NCI-H226 (cell line): ENCODE measurements at places on chromosomes 11 and 22.

DNA sequence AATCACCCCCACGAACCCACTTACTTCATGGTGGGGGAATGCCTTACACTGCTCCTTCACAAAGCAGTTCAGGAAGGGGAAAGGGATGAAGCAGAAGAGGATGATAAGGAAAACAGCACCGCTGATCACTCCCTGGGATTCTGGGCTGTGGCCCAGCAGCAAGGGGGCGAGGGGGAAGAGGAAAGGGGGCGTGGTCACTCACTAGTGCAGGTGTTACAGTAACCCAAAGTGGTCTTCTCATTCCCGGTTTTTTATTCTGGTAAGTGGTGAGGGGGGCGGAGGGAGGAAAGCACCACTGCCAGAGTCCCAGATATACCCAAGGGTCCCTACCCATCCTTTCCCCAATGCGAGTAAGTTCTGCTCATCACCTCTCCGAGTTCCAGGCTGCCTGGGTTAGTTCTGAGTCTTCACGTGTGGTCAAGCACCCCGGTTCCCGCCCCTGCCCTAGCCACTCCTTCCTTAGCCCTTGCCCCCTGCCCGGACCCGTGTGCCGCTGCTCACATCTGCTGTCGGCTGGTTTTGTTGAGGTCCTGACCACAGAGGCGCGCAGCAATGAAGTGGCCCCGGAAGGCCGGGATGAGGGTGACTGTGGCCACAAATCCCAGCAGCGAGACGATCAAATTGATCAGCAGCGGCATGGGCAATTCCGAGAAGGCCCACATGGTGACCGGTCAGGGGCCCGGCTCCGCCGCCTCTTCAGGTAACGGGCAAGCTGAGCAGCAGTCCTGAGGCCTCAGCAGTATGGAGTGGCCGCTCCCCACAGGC is 477 bp downstream of the DPAGT1 start:
- no peak for DNase-seq

DNA sequence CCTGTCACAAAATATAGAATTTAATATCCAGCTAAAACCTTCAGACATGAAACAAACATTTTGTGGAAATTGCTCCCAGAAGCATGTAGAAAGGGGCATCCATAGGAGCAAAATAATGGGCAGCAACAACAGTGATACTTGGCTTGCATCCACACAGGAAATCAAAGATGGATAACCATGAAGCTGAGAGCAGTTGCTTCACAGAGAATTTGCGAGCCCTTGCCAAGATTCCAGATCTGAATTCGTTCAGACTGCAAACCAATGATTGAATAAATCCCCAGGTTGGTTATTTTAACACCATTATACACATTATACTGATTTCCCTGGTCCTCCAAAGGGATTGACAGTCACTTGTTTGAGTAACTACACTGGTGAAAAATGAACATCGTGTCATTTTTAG is 15.6 kb upstream of the OR51L1 start:
- DNase-seq = no peak

GRCh38 chr11:64276653-64277431 is 7.6 kb downstream of the BAD start:
- DNase-seq = peak; percentile 99

DNA sequence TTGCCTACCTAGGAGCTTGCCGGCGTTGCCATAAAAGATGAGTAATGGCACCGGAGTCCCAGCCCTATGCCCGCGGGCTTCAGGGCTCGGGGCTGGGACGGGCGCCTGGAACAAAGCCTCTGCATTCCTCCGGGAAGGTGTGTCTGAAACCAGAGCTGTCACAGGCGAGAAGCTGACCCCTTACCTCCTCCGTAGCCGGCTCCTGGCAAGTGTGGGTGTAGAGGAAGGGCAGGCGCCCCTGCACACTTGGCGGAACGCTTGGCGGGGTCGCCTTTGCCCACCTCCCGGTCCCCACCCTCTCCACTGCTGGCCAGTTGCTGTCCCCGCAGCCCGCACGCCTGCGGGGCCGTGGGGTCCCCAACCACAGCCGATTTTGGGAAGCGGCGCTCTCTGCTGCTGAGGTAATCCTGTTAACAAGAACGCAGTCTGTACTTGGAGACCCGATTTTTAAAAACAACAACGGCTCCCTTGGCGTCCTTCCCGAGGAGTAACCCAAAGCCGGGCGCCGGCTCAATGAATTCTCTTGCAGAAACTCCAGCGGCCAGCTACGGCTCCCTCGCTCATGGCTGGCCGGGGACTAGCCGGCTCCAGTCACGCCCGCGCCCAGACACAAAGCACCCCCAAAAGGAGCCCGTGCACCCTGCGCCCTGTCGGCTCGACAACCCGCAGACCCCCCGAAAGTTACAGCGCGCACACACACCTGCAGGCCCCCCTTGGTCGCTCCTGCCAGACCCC is 89.2 kb downstream of the PLEKHA7 start:
- peak; percentile 73 for DNase-seq

DNA sequence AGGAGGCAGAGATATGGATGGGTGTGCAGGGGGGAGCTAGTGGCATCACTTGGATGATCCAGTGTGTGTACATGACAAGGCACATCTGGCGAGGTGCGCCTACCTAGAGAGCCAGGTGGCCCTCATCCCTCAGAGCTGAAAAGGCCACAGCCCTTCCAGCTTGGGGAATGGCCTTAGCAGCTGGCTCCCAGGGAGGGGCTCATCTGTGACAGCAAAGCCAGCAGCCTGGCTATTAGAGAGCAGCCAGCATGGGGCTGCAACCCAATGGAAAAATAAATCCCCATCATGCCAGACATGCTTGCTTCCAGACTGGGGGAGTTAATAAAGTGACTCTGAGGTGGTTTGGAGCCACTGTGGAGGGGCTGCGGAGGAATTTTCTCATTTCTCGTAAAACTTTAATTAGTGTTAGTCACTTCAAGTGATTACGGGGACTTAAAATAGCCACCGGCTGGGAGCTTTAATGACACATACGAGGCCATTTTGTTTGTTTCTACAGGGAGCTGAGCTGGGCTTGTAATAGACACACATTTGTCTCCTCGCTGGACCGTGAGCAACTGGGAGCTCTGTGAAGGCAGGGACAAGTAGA is 111.2 kb upstream of the ALX4 start:
- DNase-seq = no peak

GRCh38 chr22:19233189-19233661 is 54.7 kb upstream of the SLC25A1 start:
- no peak for DNase-seq

DNA sequence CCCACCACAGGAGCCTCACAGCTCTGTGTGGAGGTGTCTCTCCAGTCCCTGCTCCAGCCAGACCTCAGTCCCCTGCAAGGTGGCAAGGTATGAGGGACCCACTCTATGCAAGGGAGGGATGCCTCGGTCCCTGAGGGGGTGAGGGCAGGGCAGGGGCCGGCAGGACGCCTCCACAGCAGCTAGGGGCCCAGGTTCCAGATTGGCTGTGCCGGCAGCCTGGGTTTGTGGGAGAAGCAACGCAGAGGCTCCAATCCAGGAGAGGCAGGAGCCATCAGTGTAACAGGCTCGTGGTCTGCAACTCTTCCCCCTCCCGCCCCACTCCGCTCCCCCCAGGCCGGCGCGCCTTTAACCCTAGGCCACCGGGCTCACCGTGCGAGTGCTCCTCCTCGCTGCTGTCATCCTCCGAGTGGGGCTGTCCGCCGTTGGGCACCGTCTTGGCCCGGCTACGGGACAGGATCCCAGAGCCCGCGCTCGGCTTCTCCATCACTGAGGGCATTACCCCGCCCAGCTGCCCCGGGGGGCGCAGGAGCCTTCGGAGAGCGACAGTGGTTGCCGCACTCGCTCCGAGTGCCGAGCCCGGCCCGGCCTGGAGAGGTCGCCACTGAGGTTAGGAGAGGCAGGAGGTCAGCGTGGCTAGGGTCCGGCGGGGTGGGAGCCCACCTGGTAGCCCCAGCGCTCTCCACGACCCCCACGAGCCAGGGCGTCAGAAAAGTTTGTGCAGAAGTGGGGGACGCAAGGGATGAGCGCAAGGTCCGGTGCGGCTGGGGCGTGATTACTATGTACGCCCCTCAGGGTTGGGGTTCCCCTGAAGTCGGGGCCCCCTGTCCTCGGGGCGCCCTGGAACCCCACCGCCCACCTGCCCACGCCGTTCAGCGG is 765 bp downstream of the RCOR2 start:
- DNase-seq = no peak

DNA sequence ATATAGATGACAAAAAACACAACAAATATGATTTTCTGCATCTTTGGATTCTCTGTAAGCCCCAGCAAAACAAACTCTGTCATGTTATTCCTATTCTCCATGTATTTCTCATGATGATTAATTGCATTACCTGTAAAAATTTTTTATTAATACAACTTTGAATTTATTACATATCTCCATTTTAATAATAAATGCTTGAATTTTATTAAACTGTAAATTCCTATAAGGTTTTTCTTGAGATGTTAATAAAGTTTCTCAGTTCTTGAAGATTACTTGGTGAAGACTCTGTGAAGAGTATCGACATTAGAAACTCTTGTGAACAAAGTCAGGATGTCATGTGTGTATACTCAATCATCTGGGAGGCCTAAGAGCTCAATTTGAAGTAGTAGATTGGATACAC is at the start of gene OR4C46:
TSS of gene OR4C46 (minus strand) at position 101 of the 400 bp plus-strand sequence. CDS start at position 101, 0 bp downstream.
- DNase-seq = no peak

- no peak for DNase-seq
Observed at GRCh38 chr11:58070585-58070984, 39.8 kb downstream of the OR6Q1 start.

DNA sequence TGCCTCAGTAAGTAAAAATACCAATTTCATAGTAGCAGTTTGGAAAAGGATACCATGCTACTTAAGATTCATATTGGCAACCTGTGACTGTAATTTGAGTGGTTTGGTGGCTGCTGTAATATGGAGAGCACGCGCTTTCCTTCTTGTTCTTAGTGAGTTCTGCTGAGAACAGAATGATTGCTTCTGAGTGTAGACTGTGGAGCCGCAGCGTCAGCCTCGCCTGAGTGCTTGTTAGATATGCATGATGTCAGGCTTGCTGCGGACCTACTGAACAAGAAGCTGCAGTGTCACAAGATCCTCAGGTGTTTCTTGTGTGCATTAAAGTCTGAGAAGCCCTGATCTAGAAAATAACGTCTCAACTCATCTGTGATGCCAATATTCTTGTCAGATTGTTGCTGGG is 143.2 kb downstream of the ARHGAP42 start:
- DNase-seq = no peak

GRCh38 chr22:36123673-36124630 is 36.6 kb downstream of the APOL3 start:
- peak; percentile 73 for DNase-seq

DNA sequence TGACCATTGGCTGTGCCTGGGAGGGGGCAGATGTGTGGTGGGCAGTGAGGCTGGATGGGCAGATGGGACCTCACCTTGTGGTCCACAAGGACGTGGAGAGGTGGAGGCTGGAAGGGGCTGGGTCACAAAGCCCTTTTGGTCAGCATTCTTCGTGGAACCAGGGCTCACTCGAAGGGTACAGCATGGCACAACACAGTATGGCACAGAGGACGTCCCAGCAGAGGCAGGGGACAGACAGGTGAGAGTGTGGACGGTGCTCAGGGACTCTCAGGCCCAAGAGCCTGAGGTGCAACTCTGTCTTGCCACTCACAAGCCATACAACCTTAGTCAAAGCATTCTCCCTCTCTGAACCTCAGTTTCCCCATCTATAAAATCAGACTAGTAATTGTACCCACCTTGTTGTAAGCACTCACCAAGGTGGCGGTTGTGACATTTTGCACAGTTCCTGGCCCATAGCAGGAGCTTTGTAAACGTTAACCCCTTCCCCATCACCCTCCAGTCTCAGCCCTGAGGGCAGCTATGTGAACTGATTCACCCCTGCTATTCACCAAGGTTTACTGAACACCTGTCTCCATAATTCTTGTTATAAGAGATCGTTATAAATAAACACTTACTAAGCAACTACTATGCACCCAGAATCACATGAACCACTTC is 11.6 kb upstream of the TSKU start:
- DNase-seq = no peak

DNA sequence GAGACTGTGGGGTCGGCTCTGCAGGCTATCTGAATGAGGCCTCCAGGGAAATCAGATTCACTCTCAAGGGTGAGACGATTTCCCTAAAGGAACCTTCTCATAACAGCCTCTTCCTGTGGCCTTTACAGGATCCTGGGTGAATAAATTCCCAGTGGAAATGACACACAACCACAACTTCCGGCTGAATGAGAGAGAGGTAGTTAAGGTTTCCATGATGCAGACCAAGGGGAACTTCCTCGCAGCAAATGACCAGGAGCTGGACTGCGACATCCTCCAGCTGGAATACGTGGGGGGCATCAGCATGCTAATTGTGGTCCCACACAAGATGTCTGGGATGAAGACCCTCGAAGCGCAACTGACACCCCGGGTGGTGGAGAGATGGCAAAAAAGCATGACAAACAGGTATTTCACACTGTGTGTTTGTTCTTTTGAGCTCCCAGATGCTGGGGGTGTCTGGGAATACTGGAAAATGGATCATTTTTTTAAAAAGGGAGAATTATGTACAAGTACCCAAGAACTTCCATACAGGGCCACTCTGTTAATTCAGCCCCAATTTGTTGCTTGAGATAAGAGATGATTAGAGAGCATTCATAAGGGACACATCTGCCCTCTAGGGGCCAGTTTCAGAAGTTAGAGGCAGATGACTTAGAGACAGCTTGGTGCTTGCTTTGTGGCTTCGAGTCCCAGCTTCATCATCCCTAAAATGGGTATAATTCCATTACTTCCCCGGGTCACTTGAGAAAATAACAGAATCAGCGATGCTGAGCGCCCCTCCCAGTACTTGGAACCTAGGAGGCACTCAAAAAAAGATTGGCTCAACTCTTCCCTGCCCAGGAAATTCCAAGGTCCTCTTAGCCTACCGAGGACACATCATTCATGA is 10.2 kb downstream of the SERPIND1 start:
- DNase-seq = no peak

GRCh38 chr11:23727387-23727786 is 769.5 kb upstream of the LUZP2 start:
- DNase-seq = no peak

GRCh38 chr11:30344085-30344484 is 21.2 kb downstream of the ARL14EP start:
- no peak for DNase-seq

GRCh38 chr11:77154381-77155081 is 26.5 kb downstream of the MYO7A start:
- DNase-seq = no peak

DNA sequence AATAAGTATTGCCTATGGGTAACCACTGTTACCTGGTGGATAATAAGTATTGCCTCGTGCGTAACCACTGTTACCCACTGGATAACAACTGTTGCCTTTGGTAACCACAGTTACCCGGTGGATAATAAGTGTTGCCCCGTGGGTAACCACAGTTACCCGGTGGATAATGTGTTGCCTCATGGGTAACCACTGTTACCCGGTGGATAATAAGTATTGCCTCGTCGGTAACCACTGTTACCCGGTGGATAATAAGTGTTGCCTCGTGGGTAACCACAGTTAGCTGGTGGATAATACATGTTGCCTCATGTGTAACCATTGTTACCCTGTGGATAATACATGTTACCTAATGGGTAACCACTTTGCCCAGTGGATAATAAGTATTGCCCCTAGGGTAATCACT is 9.8 kb upstream of the NXPE4 start:
- no peak for DNase-seq

DNA sequence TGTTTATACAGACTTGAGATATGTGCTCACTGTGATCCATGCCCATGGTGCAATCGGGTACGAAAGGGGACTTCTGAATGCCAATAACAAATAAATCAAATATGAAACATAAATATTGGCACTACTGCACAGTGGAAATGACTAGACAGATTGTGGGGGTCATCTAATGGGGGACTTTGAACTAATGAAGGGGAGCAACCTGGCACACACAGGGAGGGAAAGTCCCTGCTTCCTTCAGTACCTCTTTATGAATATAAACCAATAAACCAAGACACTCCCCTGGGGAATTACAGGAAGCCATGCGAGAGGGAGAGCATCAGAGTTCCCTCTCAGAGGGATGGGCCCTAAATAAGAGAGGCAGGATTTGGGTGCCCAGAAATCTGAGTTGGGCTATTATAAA is 21.1 kb downstream of the MIF start:
- no peak for DNase-seq
